ENCODE measurements at places on chromosomes 5 and 9.

GRCh38 chr5:166073901-166074581 lies 2217.4 kb upstream of the WWC1 start:
- DNase-seq: no peak
- no peak overlapping the region for H3K4me3 ChIP-seq
- no peaks in the 10 kb centered on the region for H3K4me1 ChIP-seq
- H3K27ac ChIP-seq: no peak overlapping the region
- H3K36me3 ChIP-seq: no peaks in the 10 kb centered on the region

- peak; percentile 60 for DNase-seq
- H3K27me3 ChIP-seq: peaks cover 17% of the 10 kb centered on the region
- H3K36me3 ChIP-seq: no peaks in the 10 kb centered on the region
- H3K27ac ChIP-seq: no peak overlapping the region
- H3K4me1 ChIP-seq: peaks cover 11% of the 10 kb centered on the region
- H3K4me3 ChIP-seq: no peak overlapping the region
These were observed 73.5 kb upstream of the PRSS3 start for GRCh38 chr9:33721674-33722358.

GRCh38 chr5:13214182-13214581 lies 730.3 kb downstream of the DNAH5 start:
- no peaks in the 10 kb centered on the region for H3K27me3 ChIP-seq
- no peaks in the 10 kb centered on the region for H3K4me1 ChIP-seq
- H3K36me3 ChIP-seq: no peaks in the 10 kb centered on the region
- H3K27ac ChIP-seq: no peak overlapping the region
- DNase-seq: no peak

DNA sequence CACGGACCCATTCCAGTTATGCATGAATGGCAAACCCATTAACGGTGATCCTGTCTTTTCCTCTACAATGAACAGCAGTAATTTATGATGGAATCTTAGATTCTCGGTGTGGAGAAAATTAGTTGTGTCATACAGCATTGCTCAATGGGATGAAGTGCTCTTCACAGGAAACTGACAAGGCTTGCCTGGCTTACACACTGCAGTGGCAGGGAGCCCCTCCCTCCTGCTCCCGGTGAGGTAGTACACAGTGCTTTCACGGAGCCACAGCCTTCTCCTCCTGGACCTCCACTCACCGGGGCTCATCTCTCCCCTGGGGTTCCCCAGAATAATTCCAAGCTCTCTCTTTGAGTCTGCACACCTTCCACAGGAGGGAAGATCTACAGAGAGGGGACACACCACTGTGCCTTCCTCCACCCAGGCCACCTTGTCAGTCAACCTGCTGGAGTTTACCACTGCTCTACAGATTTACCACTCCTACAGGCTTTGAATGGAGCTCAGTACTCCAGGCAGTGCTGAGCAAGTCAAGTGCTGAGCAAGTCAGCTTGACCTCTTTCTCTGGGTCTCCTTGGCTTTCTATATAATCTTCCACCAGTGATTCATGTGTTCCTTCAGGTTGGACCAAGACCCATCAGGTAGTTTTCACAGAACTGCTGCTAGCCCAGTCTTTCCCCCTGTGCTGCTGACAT lies 59.1 kb upstream of the TBC1D2 start:
- H3K27me3 ChIP-seq: no peaks in the 10 kb centered on the region
- no peak overlapping the region for H3K27ac ChIP-seq

DNA sequence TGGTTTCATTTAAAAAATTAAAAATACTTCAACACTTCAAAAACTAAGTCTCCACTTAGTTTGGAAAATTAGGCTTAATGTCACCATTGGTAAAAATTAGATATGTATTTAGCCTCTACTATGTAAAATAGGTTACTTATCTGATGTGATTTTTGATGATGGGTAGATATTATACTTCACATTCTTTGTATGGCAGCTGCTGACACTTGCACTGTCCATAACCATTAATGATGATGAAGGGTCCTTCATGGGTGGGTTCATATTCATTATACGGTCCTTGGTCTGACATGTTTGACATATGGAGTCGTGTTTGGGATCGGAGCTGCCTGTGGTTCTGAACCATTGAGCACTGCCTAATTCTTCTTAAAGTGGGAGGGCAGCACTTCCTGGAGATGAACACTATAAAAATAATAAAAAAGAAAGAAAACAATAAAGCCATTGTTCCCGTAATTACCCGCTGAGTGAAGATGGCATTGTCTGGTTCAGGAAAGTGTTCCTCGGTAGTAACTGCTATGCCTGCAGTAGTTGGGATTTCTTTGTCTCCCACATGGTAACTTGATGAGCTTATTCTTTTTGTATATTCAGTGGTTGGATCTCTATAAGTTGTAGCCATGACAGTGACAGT lies 2.2 kb downstream of the LRRTM2 start:
- no peaks in the 10 kb centered on the region for H3K4me1 ChIP-seq
- DNase-seq: no peak
- H3K4me3 ChIP-seq: no peak overlapping the region

- H3K27me3 ChIP-seq: no peaks in the 10 kb centered on the region
- no peaks in the 10 kb centered on the region for H3K36me3 ChIP-seq
- no peak for DNase-seq
- H3K4me1 ChIP-seq: no peaks in the 10 kb centered on the region
- no peak overlapping the region for H3K4me3 ChIP-seq
These were observed 84.0 kb downstream of the OSMR start for GRCh38 chr5:38929838-38930237.

DNA sequence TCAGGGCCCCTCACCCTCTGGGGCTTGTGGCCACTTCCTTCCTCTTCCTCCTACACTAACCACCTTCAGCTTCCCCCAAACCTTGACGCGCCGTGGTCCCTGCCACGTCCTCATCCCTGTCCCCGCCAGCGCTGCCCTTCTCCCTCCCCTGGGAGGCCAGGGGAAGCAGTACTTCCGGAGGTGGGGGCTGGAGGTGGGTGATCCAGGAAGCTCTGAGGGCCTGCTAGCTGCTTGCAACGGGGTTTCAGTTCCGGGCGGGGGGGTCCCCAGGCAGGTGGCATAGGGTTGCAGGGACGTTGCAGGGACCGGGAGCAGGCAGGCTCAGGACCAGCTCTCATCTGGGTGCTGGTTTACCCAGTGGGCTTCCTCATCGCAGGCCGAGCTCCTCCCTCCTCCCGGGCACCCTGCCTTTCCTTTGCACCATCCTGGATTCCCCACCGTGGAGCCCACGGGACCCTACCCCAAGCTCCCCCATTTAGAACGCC lies 70.0 kb downstream of the RXRA start:
- H3K27ac ChIP-seq: peak overlapping the region; percentile 87
- no peaks in the 10 kb centered on the region for H3K27me3 ChIP-seq
- peaks cover 71% of the 10 kb centered on the region for H3K4me1 ChIP-seq
- peak; percentile 39 for DNase-seq
- peak overlapping the region; percentile 63 for H3K4me3 ChIP-seq
- H3K36me3 ChIP-seq: no peaks in the 10 kb centered on the region

DNA sequence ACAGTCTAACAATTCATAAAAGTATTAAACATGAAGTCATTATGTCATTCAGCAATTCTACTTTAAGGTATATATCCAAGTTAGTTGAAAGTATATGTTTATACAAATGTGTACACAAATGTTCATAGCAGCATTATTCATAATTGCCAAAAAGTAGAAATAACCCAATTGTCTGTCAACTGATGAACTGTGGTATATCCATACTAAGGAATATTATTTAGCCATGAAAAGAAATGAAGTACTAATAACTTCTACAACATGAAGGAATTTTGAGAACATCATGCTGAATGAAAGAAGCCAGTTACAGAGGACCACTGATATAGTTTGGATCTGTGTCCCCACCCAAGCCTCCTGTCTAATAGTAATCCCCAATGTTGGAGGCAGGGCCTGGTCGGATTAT lies 224.3 kb downstream of the SPATA31D1 start:
- no peak overlapping the region for H3K27ac ChIP-seq
- DNase-seq: no peak
- no peaks in the 10 kb centered on the region for H3K27me3 ChIP-seq
- no peak overlapping the region for H3K4me3 ChIP-seq
- H3K36me3 ChIP-seq: no peaks in the 10 kb centered on the region

DNA sequence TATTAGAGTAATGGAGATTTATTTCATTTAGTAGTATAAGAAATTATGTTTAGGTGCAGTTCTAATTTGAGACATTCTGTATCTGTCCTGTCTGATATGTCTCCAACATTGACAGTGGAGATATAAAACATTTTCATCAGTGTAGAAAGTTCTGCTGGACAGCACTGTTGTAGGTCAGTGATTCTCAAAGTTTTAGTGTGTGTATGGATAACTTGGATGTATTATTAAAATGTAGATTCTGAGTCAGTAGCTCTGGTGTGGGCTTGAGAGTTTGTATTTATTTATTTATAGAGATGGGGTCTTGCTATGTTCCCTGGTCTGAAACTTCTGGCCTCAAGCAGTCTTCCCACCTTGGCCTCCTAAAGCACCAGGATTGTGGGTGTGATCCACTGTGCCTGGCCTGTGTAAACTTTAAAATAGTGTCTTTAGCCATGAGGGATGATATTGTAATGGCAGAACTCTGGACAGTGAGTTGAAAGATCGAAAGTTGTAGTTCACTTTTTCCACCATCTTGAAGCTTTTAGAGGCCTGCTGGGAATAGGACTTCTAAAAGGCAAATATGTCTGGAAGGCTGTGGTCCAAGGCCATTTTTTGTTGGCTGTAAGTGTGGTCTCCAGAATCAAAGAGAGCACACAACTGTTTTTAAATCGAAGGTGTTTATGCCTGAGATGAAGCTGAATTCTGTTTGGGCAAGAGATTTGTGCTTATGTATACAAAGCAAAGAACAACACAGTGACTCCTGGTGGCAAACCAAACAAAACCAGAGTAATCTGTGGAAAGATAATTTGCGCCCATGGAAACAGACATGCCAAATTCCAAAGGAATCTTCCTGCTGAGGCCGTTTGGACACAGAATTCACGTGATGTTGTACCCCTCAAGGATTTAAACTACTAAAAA lies 12.4 kb downstream of the UBAP1 start:
- DNase-seq: no peak
- H3K36me3 ChIP-seq: no peaks in the 10 kb centered on the region
- peaks cover 16% of the 10 kb centered on the region for H3K4me1 ChIP-seq
- H3K4me3 ChIP-seq: no peak overlapping the region
- H3K27me3 ChIP-seq: no peaks in the 10 kb centered on the region

GRCh38 chr9:102845827-102846371 lies 149.2 kb upstream of the CYLC2 start:
- no peaks in the 10 kb centered on the region for H3K27me3 ChIP-seq
- no peaks in the 10 kb centered on the region for H3K36me3 ChIP-seq
- no peak overlapping the region for H3K27ac ChIP-seq
- no peak for DNase-seq

GRCh38 chr9:69579760-69580581 lies 92.2 kb downstream of the APBA1 start:
- DNase-seq: no peak
- H3K36me3 ChIP-seq: no peaks in the 10 kb centered on the region
- H3K27ac ChIP-seq: no peak overlapping the region
- no peaks in the 10 kb centered on the region for H3K4me1 ChIP-seq
- no peaks in the 10 kb centered on the region for H3K27me3 ChIP-seq
- no peak overlapping the region for H3K4me3 ChIP-seq

- H3K4me1 ChIP-seq: peaks cover 19% of the 10 kb centered on the region
These were observed 1.7 kb downstream of the RRAGA start for GRCh38 chr9:19050637-19051591.

- no peak overlapping the region for H3K27ac ChIP-seq
- no peak overlapping the region for H3K4me3 ChIP-seq
- H3K27me3 ChIP-seq: no peaks in the 10 kb centered on the region
- H3K4me1 ChIP-seq: no peaks in the 10 kb centered on the region
- no peaks in the 10 kb centered on the region for H3K36me3 ChIP-seq
These were observed 107.5 kb upstream of the FBN2 start for GRCh38 chr5:128645581-128645980.

DNA sequence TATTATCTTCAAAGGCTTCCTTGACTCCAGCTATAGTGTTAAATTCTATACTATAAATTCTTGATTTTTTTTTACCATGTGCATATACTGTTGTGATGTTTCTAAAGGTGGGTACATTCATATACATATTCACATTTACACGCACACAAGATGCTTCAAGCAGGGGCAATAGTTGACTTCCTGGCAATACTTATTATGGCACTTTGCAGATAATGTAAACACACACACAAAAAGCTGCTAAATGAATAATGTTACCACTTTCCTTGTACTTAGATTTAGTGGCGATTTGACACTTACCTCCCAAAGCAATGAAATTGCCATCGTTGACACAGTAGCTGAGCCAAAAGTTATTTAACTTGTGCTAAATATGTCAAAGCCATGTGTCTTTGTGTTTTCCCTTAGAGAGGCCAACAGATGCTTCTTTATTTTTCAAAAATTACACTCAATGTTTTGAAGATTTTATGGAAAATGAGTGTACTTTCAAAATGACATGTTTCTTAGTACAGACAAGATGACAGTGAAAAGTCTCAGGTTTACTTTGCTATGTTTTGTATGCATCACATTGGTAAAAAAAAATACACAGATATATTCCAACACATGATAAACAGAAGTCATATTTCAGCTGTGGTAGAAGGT lies 12.2 kb upstream of the ERAP2 start:
- DNase-seq: no peak
- H3K4me3 ChIP-seq: no peak overlapping the region
- no peak overlapping the region for H3K27ac ChIP-seq
- no peaks in the 10 kb centered on the region for H3K4me1 ChIP-seq

GRCh38 chr9:116549061-116549664 lies 137.9 kb upstream of the TRIM32 start:
- no peaks in the 10 kb centered on the region for H3K4me1 ChIP-seq
- H3K27me3 ChIP-seq: no peaks in the 10 kb centered on the region
- H3K36me3 ChIP-seq: no peaks in the 10 kb centered on the region

- H3K36me3 ChIP-seq: no peaks in the 10 kb centered on the region
- H3K27ac ChIP-seq: no peak overlapping the region
- H3K4me1 ChIP-seq: no peaks in the 10 kb centered on the region
- no peak for DNase-seq
- no peak overlapping the region for H3K4me3 ChIP-seq
- no peaks in the 10 kb centered on the region for H3K27me3 ChIP-seq
These were observed 188.7 kb upstream of the ITGA1 start for GRCh38 chr5:52598968-52599367.

DNA sequence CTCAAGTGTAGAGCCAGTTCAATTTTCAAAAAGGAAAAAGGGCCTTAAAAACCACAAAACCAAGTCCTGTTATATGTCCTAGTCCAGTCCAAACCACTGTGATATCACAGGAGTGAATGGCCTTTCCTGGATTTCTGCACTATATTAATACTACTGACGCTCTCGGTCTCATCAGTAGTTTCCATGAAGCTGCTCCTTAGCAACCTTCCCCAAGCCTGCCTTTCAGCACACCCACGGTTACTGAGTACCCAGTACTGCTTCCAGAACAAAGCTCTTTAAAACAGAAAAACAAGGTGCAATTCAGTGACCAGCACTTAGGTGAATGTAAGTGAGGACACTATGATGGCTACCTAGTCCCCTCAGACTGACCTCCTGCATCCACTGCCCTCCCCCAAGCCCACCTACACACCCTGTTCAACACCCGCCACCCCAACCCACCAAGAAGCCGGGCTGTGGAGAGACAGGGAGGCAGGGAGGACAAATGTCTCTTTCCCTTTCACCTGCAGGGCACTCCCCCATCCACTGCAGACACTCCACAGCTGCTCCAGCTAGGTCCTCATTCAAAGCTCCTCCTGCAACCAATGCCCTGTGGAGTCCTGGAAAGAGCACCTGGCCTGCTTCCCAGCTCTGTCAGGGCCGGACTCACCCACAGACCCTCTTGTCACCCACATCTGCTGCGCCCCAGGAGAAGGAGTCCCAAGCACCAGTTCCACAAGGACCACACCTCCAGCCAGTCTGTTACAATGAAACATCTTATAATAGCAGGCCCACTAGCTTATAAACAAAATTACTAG lies 25.9 kb downstream of the PSMB7 start:
- peaks cover 14% of the 10 kb centered on the region for H3K36me3 ChIP-seq
- no peaks in the 10 kb centered on the region for H3K27me3 ChIP-seq
- H3K27ac ChIP-seq: no peak overlapping the region
- no peak for DNase-seq
- H3K4me3 ChIP-seq: no peak overlapping the region
- H3K4me1 ChIP-seq: peaks cover 15% of the 10 kb centered on the region

Data from T-cell (primary cell).